ENCODE measurements at places on chromosomes 6 and 20. TPM values are rescaled to one million over a fixed set of nuclear protein-coding genes. Genes with fewer than 3 reads are reported as not detected.

DNA sequence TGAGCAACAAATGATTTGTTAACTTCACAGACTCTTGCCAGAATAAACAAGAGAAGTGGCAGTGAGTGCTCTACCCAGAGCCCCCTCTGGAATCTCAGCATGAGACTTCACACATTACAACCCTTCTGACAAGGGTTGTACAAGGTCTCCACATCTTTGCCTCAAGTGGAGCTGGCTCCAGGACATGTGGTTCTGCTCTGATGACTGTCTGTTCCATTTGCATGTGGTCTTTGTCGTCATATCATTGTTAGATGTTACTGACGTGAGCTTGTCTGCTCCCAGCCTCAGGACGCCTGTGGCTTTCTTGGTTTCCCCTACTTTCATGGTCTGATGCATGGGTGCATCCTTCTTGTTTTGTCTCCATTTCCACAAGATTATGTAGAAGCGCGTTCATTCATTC, 115.0 kb downstream of the SLC24A3 start:
- DNase-seq: no peak

- no peak for DNase-seq
Observed at GRCh38 chr6:109491207-109491938, 8.4 kb upstream of the ZBTB24 start.

DNA sequence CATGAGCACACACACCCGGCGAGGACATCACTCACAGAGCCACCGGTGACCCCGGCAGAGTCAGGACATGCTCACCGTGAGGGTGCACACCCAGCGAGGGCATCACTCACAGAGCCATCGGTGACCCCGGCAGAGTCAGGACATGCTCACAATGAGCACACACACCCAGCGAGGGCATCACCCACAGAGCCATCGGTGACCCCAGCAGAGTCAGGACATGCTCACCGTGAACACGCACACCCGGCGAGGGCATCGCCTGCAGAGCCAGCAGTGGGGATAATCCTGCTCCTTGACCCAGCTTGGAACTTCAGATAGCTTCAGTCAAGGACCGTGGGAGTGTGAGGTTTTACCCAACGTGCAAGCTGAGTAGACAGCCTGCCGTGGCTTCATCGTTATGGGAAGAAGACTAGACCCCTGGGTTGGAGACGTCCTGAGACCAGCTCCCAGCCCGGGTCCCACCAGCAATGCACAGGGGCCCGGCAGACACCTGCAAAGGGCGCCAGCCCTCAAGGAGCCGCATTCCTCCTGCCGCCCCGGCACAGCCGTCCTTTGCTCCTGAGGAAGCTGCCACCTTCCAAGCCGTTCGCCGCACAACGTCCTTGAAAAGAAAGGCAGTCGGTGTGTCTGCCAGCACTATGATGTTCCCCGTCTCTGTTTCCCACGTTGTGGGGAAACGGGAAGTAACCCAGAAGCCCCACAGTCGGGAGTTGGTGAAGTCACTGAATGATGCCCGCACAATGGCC, 192.3 kb downstream of the DLL1 start:
- DNase-seq: peak; percentile 39

RNF8 gene
- 19.0 TPM for total RNA-seq

- no peak for DNase-seq
Observed at GRCh38 chr6:5723841-5724691, 282.7 kb downstream of the NRN1 start.

All from Peyer's patch (tissue), 4 donors.